AML-193 (cell line): ENCODE measurements at places on chromosomes 12 and 14.
A peak's percentile ranks its signal among the peaks of the same experiment; 100 is the strongest.

DNA sequence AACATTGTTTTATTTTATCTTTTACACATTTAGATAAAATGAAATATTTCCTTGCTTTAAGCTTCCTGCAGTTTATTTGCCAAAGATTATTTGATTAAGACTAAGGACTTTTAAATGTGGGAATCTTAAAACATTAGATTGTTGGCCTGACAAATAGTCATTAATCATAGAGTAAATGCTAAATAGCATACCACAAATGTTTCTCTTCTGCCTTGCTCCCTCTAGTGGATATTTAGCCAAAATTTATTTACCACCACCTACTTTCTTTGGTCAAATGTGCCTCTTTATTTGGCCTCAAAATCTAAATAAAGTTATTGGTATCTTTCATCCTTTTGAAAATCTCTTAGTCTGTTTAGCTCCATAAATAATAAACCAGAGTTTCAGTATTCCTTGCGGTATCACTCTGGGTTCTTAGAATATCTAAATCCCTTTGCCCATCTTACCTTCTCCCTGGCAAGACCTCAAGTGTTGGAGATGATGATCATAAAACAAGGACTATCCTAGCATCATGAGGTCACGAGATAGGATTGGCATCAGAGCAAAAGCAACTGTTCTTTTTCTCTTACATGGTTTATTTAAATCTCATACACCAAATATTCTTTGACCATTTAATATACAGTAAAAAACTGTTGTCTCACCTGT lies 150.6 kb upstream of the AEBP2 start:
- DNase-seq, result peak; percentile 50

- DNase-seq, result no peak
Observed at GRCh38 chr14:20712904-20713303, 24.3 kb downstream of the ANG start.

GRCh38 chr12:23084236-23084995 lies 459.4 kb downstream of the ETNK1 start:
- no peak for DNase-seq

- no peak for DNase-seq
Observed at GRCh38 chr14:21070083-21070609, at the start of gene ARHGEF40. TSS of gene ARHGEF40 (plus strand) at chr14:21070304. CDS start at chr14:21070397, 93 bp downstream.

DNA sequence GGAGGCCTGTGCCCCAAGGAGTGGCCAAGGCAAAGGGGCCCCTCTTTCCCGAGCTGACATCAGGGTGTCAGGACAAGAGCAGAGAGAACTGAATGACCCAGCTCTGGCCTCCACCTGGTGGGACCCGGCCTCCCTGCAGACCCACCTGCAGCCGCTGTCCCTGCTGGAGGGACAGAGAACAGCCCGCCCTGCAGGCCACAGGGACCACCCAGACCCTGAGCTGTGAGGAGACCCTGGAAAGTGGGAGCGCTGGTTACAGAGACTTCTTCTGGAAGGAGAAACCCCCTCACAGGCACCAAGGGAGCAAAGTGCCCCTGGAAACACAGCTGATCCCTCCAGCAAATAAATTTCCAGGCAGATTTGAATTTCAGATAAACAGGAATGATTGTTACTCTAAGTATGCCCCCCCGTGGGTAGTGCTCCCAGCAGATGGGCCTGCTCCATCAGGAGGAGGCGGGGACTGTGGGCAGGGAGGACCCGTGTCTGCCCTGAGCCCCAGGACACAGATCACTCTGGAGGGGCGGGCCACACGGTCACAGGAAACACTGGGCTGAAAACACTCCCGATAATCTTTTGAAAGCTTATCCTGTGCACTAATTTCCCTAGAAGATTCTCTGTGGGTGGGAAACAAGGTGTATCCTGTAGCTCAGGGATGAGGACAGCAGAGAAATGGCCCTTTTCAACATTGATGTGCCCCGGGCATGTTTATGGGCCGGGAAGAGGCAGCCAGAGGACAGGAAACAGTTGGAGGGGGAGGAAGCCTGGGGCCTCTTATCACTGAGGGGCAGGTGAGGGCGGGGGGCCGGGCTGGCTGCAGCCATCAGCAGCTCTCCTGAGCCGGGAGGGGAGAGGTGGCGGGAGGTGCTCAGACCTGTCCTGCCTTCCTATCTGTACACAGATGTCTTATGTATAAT lies 276.0 kb downstream of the ADGRD1 start:
- no peak for DNase-seq

- DNase-seq, result no peak
Observed at GRCh38 chr12:76312315-76312714, 35.9 kb downstream of the BBS10 start.

- DNase-seq, result no peak
Observed at GRCh38 chr14:68217791-68218340, 398.3 kb downstream of the RAD51B start.

GRCh38 chr12:112885236-112885635 lies 21.5 kb upstream of the OAS1 start:
- peak; percentile 8 for DNase-seq

GRCh38 chr12:103880299-103881142 lies 39.5 kb upstream of the NT5DC3 start:
- DNase-seq, result no peak

DNA sequence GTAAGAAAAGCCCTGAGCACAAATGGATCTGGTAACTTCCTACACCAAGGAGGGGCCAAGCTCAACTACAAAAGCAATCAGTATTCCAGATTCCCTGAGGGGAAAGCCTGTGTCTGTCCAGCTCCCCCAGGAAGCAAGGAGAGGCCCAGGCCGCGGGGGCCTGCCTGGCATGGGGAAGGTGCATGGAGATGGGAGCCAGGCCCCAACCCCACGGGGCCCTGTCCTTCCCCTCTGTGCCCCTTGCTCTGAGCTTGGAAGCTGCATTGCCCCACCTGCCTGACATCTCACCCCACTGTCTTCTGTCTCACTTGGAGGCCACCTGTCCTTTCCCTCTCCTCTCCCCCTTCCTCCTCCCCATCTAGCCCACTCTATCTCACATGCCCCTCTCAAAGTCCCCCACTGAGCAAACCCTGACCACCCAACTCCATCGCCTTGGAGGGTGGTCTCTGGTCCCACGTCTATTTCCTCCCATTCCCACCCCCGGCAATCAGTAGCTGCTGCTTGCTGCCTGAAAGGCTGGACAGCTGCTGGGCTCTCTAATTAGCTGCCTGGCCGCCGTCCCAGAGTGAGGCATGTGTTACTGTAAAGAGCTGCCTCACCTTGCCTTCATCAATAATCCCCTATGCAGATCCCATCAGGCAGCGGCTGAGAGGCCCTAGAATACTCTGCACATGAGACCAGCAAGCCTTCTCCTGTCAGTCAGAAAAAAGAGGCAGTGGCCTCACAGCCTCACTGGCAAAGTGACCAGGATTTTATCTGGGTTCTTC lies 3.4 kb upstream of the TMEM229B start:
- DNase-seq, result no peak

DNA sequence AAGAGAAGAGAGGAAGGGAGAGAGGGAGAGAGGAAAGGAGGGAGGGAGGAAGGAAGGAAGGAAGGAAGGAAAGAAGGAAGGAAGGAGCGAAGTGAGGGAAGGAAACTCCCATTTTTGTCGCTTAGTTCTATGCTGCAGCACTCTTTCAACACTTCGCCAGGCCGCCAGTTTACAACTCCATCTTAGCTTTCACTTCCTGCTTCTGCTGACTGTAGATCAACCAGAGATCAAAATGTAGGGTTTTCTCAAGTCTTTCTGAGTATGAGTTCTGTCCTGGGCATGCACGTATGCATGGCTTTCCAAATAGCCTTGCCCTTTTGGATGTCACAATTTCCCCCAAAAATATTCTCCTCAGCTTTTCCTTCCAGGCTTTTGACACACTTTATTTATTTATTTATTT lies 723.4 kb downstream of the TRHDE start:
- DNase-seq, result no peak

DNA sequence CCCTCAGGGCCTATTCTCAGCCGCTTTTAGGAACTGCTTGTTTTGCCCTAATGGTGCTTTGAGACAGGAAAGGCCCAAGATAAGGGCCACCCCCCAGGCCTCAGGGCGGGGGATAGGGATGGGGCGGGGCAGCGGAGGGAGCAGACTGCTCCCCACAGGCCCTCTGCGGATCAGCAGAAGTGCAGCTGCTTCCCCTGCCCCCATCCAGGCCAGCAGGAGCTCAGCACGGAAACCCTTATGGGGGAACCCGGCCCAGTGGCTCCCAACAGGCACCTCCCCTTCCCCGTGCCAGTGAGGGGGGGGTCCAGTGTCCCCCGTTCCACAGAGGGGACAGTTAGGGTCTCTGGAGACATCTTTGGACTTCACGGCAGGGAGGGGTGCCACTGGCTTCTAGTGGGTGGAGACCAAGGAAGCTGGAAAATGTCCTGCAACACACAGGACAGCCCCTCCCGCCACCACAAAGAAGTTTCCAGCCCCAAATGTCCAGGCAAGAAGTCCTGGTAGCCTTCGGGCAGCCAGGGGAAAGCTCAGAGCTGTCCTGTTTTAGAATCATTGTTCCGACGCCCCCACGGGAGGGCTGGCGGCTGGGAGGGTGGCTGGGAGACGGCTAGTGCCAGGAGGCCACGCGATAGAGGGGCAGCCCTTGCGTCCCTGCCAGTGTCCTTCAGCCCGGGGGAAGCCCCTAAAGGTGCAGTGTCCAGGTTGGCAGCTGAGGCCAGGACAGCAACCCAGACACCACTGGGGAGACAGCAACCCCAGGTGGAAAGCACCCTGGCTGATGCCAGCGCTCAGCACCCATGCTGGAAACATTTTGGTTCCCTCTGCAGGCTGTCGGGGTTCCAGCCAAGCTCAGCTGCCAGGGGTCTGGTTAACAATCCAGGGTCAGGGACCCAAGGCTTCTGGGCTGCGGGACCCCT lies 10.4 kb upstream of the GPR132 start:
- peak; percentile 54 for DNase-seq

- DNase-seq, result no peak
Observed at GRCh38 chr12:56581418-56582145, 48.5 kb downstream of the BAZ2A start.

DNA sequence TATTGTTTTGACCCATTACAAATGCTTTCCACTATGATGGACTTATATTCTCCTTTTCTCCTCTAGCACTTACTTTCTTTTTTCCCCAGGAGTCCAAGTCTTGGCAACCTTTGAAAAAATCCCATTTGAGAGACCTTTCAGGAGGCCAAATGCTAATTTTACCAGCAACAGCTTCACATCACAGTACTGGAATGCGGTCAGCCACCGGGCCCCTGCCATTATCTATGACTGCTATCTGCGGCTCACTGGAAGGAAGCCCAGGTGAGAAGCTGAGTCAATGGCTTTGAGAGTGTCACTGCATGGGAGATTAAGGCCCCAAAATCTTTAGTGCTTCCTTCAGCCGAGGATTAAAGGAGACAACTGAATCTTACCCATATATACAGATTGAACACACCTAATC lies 64.2 kb downstream of the ERGIC2 start:
- no peak for DNase-seq

GRCh38 chr12:105804591-105805265 lies 334.0 kb downstream of the NUAK1 start:
- no peak for DNase-seq

- DNase-seq, result no peak
Observed at GRCh38 chr12:101051901-101052550, 158.0 kb downstream of the SLC5A8 start.

DNA sequence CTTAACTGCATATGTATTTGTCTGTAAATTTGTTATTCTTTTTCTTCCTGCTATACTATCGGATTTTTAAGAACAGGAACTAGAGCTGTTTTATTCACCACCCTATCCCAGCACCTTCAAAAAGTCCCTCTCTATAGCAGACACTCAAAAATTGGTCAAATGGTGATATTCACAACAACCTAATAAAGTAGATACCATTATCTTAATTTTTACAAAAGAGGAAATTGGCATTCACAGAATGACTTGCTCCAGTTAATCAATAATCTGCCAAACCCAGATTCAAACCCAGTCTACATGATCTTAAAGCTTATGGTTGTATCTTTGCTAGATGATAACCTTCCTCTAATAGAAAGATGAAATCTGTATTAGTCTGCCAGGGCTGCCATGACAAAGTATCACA lies 426.6 kb downstream of the EGLN3 start:
- DNase-seq, result no peak

GRCh38 chr12:9649532-9649940 lies 20.0 kb upstream of the CLEC2D start:
- peak; percentile 22 for DNase-seq

DNA sequence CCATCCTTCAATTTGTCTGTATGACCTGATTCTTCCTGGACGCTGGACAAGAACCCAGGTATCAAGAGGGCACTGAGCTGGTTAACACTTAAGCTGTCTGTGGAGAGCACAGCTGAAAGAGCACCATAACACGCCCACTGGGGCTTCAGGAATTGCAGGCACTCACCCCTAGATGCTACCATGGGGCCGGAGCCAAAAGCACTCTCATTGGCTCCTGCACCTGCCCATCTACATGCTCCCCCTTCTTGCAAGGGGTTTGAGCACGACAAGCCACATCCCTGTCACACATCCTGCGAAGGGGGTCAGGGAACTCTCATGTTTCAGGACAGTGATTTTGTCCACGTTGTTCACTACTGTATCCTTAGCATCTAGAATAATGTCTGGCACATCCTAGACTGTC lies 35.1 kb upstream of the TBC1D15 start:
- no peak for DNase-seq

GRCh38 chr14:20606190-20606901 lies 15.2 kb upstream of the RNASE12 start:
- peak; percentile 53 for DNase-seq

- DNase-seq, result no peak
Observed at GRCh38 chr14:35355981-35356841, 48.3 kb downstream of the NFKBIA start.

GRCh38 chr12:41184864-41185263 lies 3.3 kb upstream of the PDZRN4 start:
- no peak for DNase-seq

DNA sequence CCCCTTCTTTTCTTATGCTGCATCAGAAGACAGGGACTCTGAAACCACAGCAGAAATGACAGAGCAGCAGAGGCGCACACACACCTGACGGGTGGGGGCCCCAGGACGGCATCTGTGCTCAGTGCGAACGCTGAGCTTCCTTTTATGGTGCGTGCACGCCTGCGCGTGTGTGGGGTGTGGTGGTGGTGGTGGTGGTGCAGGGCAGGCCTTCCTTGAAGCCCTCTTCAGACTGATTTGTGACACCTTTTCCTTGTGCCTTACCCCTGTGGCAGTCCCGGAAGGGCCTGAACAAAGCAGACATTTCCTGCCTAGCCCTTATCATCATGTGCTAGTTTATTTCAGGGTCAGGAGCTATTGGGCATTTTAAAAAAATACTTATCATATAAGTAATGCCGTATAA lies 75.7 kb downstream of the TSPAN9 start:
- no peak for DNase-seq
